ENCODE measurements at places on chromosomes 11 and 22.

DNA sequence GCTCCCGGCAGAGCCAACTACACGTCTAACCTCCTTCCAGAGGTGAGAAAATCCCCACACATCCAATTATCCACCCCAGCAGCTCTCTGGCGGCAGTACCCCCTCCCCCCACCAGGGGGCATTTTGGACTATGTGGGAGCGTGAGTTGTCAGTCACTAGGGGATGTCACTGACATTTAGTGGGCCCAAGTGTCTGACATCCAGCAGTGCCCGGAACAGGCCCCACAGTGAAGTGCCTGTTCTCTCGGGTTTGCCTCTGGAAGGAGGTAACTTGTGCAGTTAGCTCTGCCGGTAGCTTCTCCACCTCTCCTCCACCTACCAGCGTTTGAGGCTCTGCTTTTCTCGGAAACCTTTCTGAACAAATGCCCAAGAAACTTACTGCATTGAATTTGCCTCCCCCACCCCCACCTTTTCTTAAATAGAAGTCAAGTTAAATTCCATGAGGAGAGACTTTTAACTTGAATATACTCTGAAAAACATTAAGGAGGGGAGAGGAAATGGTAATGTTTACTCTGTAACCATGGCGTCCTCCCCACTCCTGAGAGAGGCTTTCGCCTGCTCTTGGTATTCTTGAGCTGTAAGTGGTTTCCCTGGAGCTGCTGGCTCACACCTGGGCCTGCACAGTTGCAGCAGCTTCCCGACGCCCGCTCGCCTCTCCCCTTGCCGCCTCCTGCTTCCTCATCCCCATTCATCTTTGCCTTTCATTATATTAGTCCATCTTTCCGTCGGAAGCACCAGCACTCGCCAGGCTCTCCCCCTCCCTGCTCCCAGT, 112.8 kb downstream of the WNT7B start:
- peak; percentile 35 for DNase-seq

- DNase-seq: no peak
Observed at GRCh38 chr22:49599691-49600455, 227.8 kb downstream of the BRD1 start.

GRCh38 chr22:17562906-17563870, at the start of gene SLC25A18:
SLC25A18 (plus strand) TSS chr22:17563498; CDS start chr22:17579945, 16,447 bp downstream.
- DNase-seq: no peak

DNA sequence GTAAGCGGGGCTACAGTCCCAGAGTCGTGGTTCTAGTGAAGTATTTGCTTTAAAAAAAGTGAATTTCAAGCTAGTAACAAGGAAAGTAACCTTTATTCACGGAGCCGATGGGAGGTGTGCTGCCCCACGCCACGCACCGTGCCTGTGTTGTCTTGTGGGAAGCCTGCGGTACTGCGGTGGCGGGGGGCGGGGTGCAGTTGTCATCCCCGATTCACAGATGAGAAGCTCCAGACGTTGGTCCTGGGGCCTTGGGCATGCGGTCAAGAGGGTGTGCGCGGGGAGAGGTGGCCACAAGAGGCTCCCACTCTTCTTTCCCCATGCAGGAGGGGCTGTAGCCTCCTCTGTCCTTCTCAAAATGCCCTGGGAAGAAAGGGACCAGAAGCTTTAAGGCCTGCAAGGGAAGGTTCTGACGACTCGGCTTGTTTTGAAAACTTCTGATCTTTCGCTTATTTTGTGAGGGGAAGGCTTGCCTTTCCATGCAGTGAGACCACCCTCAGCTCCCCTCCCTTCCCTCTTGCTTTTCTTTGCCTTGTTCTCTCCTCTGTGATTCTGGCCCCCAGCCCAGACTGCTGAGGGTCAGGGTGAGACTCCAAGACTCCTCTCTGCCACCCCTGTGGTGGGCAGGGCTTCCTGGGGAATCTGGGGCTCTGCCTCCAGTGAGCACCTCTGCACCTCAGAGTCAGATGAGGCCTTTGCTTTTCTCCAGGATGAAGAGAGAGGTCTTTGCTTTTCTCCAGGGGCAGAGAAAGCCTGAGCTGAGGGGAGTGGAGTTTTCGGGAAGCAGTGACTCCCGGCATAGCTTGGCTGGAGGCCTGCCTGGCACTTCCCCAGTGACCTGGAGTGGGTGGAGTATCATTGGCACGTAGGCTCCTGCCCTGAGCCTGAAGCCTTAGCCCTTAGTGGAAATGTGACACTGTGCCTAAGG, 6.2 kb downstream of the GLB1L3 start:
- no peak for DNase-seq

DNA sequence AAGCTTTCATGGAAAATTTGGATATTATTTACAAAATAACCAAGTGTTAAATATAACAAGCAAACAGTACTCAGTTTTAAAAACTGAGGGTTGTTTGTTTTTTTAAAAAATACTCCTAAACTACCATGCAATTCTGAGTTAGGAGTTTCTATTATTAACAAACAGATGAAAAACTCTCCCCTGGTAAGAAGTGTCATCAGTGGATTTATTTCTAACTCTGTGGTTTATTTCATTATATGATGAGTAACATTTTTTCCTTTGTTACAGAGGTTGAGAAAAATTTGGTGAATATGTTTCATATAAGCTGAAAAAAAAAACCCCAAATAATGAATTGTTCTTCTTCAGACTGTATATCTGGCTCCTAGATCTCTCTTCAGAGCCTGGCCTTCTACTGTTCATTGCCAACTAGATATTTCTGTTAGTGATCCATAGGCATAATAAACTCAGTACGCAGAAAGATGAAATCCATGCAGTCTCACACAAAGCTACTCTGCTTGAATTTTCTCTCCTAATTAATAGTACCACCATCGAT, 29.4 kb upstream of the PDE3B start:
- DNase-seq: no peak

- no peak for DNase-seq
Observed at GRCh38 chr11:130095326-130095725, 25.6 kb downstream of the APLP2 start.

- no peak for DNase-seq
Observed at GRCh38 chr22:36208914-36209313, 7.3 kb upstream of the APOL4 start.

DNA sequence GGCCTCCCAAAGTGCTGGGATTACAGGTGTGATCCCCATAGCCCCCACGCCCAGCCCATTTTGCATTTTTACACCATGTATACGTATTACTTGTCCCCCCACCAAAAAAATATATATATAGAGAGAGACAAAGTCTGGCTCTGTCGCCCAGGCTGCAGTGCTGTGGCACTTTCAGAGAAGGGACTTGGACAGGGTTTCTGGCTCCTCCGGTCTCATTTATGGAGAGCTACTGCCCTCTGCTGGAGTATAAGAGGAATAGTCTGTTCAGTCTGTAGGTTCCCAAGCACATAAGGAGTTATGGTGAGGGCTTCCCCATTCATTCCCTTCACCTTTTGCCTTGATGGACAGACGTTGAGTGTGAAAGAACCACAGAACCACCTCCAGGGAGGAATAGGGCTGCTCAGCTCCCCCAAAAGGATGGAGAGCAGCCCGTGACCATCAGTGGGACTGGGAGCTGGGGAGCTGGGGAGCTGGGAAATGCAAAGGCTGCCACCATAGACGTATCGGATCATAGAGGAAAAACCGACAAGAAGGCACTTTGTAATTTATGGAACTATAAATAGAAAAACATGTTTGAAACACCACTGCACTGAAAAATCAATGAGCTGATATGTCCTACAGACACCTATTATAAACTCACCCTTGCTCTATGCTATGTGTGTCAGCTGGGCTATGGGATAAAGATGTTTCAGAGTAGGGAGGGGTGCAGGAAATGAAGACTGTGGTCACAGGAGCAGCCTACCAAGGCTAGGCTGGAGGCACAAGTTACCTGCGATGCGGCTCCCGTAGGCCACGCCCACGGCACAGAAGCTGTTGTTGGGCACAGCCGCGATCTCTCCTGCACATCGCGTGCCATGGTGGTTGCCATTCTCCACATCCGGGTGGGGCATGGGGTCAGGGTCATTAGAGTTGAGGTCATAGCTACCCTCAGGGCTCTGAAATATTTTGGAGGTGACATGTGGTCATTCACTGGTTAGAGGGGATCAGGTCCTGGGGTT, 5.2 kb downstream of the PCSK7 start:
- peak; percentile 70 for DNase-seq

DNA sequence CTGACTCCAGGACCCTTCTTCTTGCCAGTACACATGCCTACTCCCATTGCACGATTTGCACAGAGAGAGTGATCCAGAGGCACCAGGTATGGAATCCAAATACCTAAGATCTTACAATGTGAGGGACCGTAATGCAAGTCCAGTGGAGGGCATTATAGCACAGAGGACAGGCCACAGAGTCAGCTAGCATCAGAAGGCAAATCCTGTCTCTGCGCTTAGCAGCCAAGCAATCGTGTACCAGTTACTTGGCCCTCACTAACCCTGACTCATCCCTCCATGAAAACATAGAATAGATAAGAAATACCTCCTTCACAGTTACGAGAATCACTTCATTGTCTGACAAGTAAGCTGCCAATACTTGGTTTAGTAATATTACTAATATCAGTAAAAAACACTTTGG, 69.7 kb upstream of the SLC6A5 start:
- DNase-seq: no peak

DNA sequence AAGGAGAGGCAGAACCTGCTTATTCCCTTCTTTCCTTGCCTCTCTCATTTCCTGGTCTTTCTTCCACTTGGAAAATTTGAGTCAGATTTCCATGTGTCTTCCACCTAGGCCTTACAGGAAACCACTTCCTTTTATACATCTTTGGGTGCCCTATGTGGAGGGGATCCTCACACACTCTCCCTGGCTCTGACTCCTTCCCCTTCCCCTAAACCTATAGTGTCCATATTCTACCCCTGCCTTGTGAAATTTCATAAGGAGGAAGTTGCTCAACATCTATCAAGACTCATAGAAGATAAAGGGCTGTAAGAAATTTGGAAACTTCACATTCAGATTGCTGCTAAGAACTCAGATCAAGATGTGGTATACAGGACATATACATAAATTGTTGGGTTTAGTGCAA, 20.4 kb downstream of the TUG1 start:
- DNase-seq: no peak
